ENCODE measurements at places on chromosomes 16 and 17.

DNA sequence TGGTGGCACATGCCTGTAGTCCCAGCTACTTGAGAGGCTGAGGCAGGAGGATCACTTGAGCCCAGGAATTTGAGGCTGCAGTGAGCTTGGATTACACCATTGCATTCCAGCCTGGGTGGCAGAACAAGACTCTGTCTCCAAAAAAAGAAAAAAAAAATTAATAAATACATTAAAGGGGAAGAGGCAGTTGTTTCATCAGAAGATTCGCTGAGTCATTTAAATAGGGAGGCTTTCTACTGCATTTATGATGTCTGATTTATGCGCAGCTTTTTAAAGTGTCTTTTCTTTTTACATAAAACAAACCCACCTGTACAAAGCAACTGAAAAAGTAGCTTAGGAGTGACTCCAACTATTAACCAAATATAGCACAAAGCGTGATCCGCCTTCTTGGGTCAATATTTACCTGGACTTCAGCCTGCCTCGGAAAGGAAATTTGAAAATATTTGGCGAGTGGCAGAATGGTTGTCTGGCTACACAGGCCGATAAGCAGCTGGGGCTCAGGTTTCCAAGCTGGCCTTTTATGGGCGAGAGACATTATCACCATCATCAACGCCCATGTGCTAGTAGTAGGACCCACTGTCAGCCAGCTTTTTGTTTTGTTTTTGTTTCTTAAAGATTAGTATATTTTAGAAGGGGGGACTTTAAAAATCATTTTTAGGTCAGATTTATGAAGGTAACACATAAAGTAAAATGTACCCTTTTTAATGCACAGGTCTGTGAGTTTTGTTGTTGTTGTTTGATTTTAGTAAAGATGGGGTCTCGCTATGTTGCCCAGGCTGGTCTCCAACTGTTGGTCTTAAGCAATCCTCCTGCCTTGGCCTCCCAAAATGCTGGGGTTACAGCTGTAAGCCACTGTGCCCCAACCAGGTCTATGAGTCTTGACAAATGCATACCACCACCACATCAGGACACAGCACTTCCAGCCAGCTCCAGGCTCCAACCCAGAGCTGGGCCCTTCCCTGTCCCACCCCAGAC is 42.5 kb upstream of the RASD1 start:
- no peak for DNase-seq

DNA sequence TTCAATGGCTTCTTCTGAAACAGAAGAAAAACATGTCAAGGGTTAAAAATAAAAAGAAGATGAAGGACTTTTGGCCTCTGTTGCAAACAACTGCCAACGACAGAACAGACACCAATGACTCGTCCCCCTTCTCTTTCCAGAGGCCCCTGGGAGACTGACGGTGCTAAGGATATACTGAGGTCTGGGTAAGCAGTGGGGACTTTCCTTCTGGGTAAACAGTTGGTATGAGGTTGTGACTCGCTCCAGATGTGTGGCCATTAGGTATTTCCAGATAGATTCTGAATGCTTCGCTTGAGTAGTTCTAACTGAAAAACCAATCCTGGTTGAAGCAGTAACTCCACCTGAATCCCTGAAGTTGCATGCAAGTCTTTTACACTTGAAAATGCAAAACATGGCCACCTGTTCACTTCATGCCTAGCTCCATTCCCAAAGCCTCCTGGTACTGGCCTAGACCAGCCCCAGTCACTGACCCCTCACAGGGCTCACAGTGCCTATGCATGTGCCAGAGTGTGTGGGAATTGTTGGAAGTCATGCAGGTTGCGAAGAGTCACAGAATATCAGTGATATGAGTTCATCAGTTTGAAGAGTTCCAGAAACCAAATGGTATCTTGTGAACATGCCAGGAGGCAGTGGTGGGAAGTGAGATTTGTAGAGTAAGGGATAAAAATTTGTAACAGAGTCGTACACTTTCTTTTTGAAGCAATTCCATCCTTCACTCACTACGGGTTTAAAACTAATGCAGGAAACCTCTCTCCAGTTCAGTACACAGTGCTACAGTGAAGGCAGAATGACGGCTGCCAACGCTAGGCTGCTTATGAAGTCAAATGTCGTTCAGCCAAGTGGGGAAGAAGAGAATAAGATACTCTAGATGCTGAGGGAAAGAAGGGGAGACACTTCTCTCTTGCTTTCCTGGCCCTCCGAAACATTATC is 217.8 kb downstream of the ZFHX3 start:
- DNase-seq, result no peak

GRCh38 chr16:86224126-86224525 is 286.2 kb upstream of the FOXF1 start:
- peak; percentile 24 for DNase-seq

DNA sequence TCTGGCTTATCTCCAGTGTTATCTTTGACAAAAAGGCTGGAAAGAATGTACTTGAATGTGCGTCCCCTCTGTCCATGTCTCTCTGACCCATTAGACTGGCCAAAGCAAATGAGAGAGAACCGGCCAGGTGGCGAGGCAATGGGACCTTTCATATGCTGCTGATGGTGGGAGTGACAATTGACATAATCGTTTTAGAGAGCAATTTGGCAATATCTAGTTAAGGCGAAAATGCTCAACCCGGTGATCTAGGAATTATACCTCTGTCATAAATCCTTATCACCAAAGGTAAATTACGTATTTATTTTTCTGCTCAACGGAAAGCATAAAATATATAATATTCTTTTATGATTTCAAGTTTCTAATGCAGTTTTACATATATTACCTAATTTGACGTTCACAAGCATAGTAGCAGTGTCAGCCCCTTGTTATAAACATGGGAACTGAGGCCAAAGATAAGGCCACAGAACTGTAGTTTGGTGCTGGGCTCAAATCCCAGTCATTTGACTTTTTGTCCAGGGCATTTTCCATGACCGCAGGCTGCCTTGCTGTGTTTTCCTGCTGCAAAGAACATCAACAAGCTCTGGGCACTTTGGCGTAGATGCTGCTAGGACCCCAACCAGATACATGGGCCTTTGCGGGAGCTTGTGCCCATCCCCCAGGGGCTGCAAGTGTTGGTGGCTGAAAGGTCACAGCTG is 14.7 kb upstream of the SDK2 start:
- DNase-seq, result no peak

- no peak for DNase-seq
These were observed 45.2 kb upstream of the NUDT7 start for GRCh38 chr16:77677129-77677528.

GRCh38 chr16:67399749-67400704 is 6.7 kb upstream of the TPPP3 start:
- DNase-seq, result no peak

DNA sequence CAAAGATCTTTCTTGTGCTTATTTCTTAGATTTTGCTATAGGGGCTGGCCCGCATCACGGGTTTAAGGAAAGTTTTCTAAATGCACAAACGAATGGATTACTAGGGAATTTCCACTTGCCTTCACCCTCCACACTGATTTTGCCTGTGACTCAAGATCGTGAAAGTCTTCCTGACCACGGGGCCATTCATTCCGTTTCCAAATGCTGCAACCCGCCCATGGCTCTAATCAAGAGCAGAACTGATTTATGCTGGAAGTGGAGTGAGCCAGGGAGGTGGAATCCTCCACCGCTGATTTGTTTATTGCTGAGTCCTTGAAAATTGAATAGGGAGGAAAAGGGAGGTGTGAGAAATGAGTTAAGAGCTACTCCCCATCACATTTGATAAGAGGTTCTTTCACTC is 52.4 kb downstream of the CA10 start:
- DNase-seq, result no peak

DNA sequence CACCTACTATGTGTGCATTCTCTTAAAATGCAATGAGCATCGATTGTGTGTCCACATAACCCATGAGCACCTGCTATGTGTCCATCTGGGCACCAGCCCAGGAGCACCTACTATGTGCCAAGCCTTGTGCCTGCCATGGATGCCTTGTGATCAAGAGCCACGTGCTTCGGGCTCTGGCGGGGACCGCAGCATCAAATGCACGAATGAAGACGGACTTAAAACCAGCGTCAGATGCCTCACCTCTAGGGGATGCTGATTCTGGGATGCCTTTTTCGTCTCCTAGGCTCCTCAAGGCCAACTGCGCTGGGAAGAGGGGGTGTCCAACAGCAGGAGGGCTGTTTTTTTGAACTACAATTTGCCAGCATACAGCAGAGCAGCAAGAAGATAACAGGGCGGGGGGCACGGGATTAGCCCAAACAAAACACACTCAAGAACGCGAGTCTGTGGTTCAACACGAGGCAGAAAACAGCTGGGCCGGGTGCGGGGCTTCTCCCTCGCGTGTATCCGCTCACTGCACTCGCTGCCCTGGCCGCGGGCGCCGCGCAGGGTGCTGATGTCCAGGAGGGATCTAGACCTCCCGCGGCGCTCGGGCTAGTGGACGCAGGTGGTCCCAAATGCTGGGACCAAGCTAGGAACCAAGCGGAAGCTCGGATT is 1.2 kb upstream of the GLIS2 start:
- DNase-seq, result no peak

GRCh38 chr16:57795431-57795878 is 6.8 kb downstream of the KIFC3 start:
- DNase-seq, result no peak

Data from posterior cingulate gyrus (tissue), 11 donors.